Activated CD8-positive, alpha-beta T cell treated with anti-CD3 and anti-CD28 coated beads, Interleukin-2, amount 10 ng/mL, durations not matched to agents 7 days and 5 days (primary cell): ENCODE measurements at places on chromosomes 13 and 19. TPM values are rescaled to one million over a fixed set of nuclear protein-coding genes. Genes with fewer than 3 reads are reported as not detected.
A peak's percentile ranks its signal among the peaks of the same experiment; 100 is the strongest.

GRCh38 chr19:11115895-11116446 is 26.7 kb downstream of the LDLR start:
- H3K27me3 ChIP-seq = no peaks in the 10 kb centered on the region
- H3K36me3 ChIP-seq = peaks cover 71% of the 10 kb centered on the region
- no peak overlapping the region for H3K4me3 ChIP-seq
- no peak overlapping the region for H3K27ac ChIP-seq
- no peak for DNase-seq

- peak; percentile 84 for DNase-seq
- no peaks in the 10 kb centered on the region for H3K27me3 ChIP-seq
- H3K4me1 ChIP-seq = peaks cover 87% of the 10 kb centered on the region
- H3K4me3 ChIP-seq = peak overlapping the region; percentile 70
- H3K27ac ChIP-seq = peak overlapping the region; percentile 84
Observed at GRCh38 chr13:99218969-99219368, 18.3 kb downstream of the UBAC2 start.

- H3K4me3 ChIP-seq = no peak overlapping the region
- no peak for DNase-seq
- no peak overlapping the region for H3K27ac ChIP-seq
- no peaks in the 10 kb centered on the region for H3K4me1 ChIP-seq
- no peaks in the 10 kb centered on the region for H3K27me3 ChIP-seq
- peaks cover 19% of the 10 kb centered on the region for H3K36me3 ChIP-seq
Observed at GRCh38 chr13:98842070-98842469, 89.6 kb upstream of the SLC15A1 start.

DNA sequence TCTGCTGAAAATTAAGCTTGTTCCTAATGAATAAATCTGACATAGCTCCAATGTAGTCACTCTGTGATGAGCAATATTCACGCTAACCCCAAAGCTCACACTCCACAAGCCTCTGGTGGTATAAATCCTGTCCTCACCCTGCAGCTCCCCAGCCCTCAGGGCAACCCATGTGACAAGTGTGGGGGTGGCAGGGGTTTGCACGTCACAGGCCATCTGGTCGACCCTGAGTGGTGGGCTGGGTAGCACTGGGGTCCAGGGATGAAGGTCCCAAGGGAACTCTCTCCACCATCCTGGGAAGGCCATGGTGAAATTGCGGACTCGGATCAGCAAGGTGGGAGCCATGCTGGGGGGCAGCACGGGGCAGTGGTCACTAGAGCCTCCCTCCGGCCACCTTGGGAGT is 100.0 kb upstream of the SOX1 start:
- no peaks in the 10 kb centered on the region for H3K27me3 ChIP-seq
- no peaks in the 10 kb centered on the region for H3K36me3 ChIP-seq
- no peak overlapping the region for H3K27ac ChIP-seq

DNA sequence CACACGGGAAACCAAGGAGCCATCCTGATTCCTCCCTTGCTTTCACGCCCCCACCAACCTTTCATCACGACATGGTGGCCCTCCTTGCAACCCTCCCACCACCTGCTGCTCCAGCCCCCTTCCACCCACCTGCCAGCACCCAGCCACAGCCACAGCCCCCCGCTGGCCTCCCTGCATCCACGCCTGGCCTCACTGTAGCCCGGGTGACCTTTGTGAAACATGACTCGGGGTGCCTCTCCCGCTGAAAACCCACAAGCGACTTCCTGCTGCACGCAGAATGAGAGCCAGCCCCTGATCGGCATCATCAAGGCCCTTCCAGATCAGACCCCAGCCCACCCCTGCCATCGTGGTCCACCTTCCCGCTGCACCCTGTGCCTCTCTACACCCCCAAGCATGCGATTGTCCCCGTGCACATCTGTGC is 14.9 kb downstream of the POP4 start:
- H3K27me3 ChIP-seq = peaks cover 3% of the 10 kb centered on the region
- peak overlapping the region; percentile 95 for H3K27ac ChIP-seq
- H3K36me3 ChIP-seq = peaks cover 7% of the 10 kb centered on the region
- peak overlapping the region; percentile 81 for H3K4me3 ChIP-seq
- DNase-seq = peak; percentile 71

DNA sequence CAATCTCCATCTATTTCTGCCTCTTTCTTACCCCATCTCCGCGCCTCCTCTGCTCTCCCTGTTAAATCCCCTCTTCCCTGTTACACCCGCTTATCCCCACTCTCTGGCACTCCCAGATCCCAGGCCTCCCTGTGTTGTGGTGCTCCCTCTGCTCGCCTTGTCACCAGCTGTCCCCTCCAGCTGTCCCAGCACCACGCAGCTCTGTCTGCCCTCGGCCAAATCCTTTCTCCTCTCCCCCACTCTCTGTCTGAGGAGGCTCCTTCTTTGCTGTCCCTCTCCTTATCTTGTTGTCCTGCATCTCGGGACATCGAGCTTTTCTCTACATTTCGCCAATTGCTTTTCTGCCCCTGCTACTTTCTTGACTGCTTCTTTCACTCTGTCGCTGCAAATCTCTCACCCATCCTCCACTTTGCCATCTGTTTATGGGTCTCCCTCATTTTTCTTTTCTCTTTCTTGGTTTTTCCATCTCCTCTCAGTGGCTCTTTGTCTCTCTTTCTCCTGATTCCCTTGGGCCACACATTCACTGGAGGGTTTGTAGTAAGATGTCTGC is 941 bp downstream of the ZNF160 start:
- H3K4me3 ChIP-seq = peak overlapping the region; percentile 87
- peak overlapping the region; percentile 90 for H3K27ac ChIP-seq
- peaks cover 46% of the 10 kb centered on the region for H3K36me3 ChIP-seq
- no peaks in the 10 kb centered on the region for H3K27me3 ChIP-seq
- peaks cover 33% of the 10 kb centered on the region for H3K4me1 ChIP-seq
- no peak for DNase-seq

DNA sequence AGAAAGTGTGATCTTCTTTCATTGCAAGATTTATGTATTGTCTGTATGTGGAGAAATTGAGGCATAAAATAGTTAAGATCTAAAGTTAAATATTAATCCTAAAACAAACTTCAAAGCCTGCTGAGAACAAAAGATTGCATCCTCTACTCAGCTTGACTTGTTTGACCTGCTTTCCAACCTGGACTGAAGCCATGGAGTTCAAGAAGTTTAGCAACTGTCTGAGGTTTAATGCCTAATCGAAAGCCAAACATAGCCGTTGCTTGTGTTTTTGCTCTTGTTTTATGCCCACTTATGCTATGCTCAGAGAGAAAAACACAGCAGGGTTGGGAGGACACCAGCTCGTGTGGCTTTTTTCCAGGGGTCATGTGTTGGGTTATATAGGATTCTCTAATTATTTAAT is 135.6 kb downstream of the NUFIP1 start:
- no peaks in the 10 kb centered on the region for H3K4me1 ChIP-seq
- no peaks in the 10 kb centered on the region for H3K36me3 ChIP-seq
- no peak overlapping the region for H3K4me3 ChIP-seq
- H3K27me3 ChIP-seq = peaks cover 17% of the 10 kb centered on the region
- no peak overlapping the region for H3K27ac ChIP-seq

GRCh38 chr13:72127031-72127430 is 260.0 kb upstream of the DACH1 start:
- no peaks in the 10 kb centered on the region for H3K4me1 ChIP-seq
- no peaks in the 10 kb centered on the region for H3K36me3 ChIP-seq
- no peaks in the 10 kb centered on the region for H3K27me3 ChIP-seq
- H3K27ac ChIP-seq = no peak overlapping the region
- H3K4me3 ChIP-seq = no peak overlapping the region
- DNase-seq = no peak

DNA sequence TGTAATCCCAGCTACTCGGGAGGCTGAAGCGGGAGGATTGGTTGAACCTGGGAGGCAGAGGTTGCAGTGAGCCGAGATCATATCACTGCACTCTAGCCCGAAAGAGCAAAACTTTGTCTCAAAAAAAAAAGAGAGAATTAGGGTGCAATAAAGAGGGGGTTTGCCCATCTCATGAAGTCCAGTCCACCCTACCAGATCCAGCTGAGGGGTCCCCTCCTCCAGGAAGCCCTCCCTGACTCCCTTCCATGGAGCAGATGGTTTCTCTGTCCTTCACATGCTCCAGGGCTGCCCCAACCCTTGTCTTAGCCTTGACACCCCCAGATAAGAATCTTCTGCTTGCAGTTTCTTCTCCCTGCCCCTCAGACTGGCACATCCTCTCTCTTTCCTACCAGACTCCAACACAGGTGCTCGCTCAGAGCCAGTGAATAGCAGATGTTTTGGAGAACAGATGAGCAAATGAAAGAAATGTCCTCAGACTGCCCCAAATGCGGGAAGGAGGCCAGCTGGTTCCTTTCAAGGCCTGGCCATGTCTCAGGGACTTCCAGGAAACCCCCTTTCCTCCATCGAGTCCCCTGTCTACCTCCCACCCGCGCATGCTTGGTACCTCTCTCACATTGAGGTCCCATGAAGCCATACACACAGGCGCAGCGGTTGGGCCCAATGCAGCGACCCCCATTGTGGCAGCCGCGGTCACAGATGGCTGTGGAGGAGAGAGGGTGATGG is 5.0 kb downstream of the FBN3 start:
- peaks cover 5% of the 10 kb centered on the region for H3K4me1 ChIP-seq
- H3K27ac ChIP-seq = no peak overlapping the region
- H3K36me3 ChIP-seq = no peaks in the 10 kb centered on the region
- H3K4me3 ChIP-seq = no peak overlapping the region

GRCh38 chr19:34436716-34437115 is 8.5 kb downstream of the UBA2 start:
- no peak overlapping the region for H3K27ac ChIP-seq
- H3K4me3 ChIP-seq = no peak overlapping the region
- peaks cover 69% of the 10 kb centered on the region for H3K36me3 ChIP-seq
- H3K27me3 ChIP-seq = no peaks in the 10 kb centered on the region
- no peak for DNase-seq

- peaks cover 15% of the 10 kb centered on the region for H3K4me1 ChIP-seq
- peaks cover 49% of the 10 kb centered on the region for H3K27me3 ChIP-seq
- no peaks in the 10 kb centered on the region for H3K36me3 ChIP-seq
- H3K4me3 ChIP-seq = no peak overlapping the region
- H3K27ac ChIP-seq = no peak overlapping the region
- DNase-seq = no peak
Observed at GRCh38 chr13:106498158-106498557, 37.3 kb downstream of the EFNB2 start.

DNA sequence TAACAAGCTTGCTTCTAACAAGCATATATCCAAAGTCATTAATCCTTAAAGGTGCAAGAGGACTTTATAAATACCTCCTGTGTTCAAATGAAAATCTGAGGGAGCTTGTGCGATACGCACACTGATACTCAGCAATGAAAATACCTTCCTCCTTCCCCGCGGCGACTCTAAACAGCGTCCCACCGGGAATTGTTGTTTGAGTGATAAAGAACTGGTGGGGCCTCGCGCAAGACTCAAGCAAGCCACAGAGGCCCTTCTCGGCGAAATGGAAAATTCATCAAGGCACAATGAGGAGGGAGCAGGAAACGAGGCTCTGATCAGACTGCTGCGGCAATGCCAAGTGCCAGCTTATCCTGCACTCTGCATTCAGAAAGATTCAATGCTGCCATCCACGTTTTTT is 126.7 kb downstream of the ABCC4 start:
- no peak for DNase-seq
- peaks cover 25% of the 10 kb centered on the region for H3K36me3 ChIP-seq
- no peak overlapping the region for H3K4me3 ChIP-seq
- H3K27ac ChIP-seq = no peak overlapping the region

DNA sequence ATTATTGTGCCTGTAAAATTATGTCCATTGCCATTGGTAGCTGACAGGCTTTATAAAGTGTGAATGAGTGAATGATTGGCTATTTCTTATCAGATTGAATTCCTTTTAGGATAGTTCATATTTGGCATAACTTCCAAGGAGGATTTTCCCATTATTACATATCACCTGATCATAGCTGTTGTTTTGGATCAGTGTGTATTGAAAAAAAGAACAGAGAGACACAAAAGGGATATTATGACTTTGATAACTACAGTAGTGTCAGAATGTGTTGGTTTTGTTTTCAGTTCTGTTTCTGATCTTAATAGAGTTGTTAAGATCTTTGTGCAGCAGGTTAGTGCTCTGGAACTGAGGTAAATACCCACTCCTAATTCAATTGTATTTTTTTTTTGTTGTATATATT is 103.8 kb downstream of the LRCH1 start:
- H3K27me3 ChIP-seq = no peaks in the 10 kb centered on the region
- no peak overlapping the region for H3K27ac ChIP-seq
- peaks cover 20% of the 10 kb centered on the region for H3K4me1 ChIP-seq
- DNase-seq = no peak
- peaks cover 13% of the 10 kb centered on the region for H3K36me3 ChIP-seq

- no peaks in the 10 kb centered on the region for H3K27me3 ChIP-seq
- peaks cover 61% of the 10 kb centered on the region for H3K36me3 ChIP-seq
- peaks cover 65% of the 10 kb centered on the region for H3K4me1 ChIP-seq
- no peak overlapping the region for H3K27ac ChIP-seq
- no peak for DNase-seq
Observed at GRCh38 chr19:12953138-12953798, 3.8 kb downstream of the GADD45GIP1 start.

- no peak overlapping the region for H3K27ac ChIP-seq
- H3K4me1 ChIP-seq = peaks cover 32% of the 10 kb centered on the region
- no peak overlapping the region for H3K4me3 ChIP-seq
Observed at GRCh38 chr13:114047358-114047881, 73.5 kb upstream of the C13orf46 start.

- DNase-seq = no peak
- H3K4me3 ChIP-seq = no peak overlapping the region
- no peak overlapping the region for H3K27ac ChIP-seq
- H3K4me1 ChIP-seq = no peaks in the 10 kb centered on the region
- no peaks in the 10 kb centered on the region for H3K36me3 ChIP-seq
Observed at GRCh38 chr13:49802426-49802825, 9.9 kb upstream of the KPNA3 start.

- DNase-seq = no peak
- H3K27me3 ChIP-seq = no peaks in the 10 kb centered on the region
- no peaks in the 10 kb centered on the region for H3K36me3 ChIP-seq
- peaks cover 10% of the 10 kb centered on the region for H3K4me1 ChIP-seq
- H3K4me3 ChIP-seq = no peak overlapping the region
Observed at GRCh38 chr19:33427801-33428626, 54.5 kb downstream of the CEBPG start.

DNA sequence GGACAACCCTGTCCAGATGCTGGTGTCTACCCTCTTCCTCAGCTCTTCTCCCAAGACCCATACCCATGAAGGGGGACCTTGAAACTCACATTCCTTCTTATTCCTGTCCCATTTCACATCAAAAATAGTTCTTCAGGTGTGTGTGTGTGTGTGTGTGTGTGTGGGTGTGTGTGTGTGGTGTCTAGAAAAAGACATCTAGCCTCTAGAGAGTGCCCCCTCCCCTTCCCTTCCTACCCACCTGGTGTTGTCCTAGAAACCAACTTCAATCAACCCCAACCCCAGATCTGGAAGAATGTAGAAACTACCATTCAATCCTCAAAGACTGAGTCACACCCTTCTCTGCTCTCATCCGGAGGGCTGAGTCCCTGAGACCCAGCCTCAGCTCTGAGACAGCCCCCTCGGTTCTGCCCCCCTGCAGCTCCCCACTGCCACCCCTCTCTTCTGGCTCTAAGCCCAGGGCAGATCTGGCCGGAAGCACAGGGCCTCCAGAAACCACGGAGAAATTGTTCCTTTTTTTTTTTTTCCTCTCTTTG is 3.5 kb downstream of the KCNN4 start:
- H3K4me3 ChIP-seq = peak overlapping the region; percentile 61
- peaks cover 29% of the 10 kb centered on the region for H3K36me3 ChIP-seq
- H3K27me3 ChIP-seq = no peaks in the 10 kb centered on the region
- peaks cover 55% of the 10 kb centered on the region for H3K4me1 ChIP-seq
- DNase-seq = peak; percentile 37

GPC5 gene
- total RNA-seq = not detected

LPAR6 gene
- 47.6 TPM for total RNA-seq

LILRA1 gene
- total RNA-seq = not detected

DENND1C gene
- 94.1 TPM for total RNA-seq

FXYD5 gene
- total RNA-seq = 338 TPM

SGTA gene
- total RNA-seq = 51.1 TPM

ICAM5 gene
- 0.57 TPM for total RNA-seq
